Myocyte (in vitro differentiated cells): ENCODE measurements at places on chromosomes 1 and 21. TPM values are rescaled to one million over a fixed set of nuclear protein-coding genes. Genes with fewer than 3 reads are reported as not detected.

Gene RPTN
- total RNA-seq = 1.0 and 1.9 TPM in 2 replicates

Gene CACNA1S
- 57.2 and 58.9 TPM in 2 replicates for total RNA-seq

Gene LCE2A
- not detected in 2 replicates for total RNA-seq

Gene LYPD8
- not detected in 2 replicates for total RNA-seq

Gene DFFA
- 17.2 and 27.1 TPM in 2 replicates for total RNA-seq

Gene MORC3
- 31.5 and 37.0 TPM in 2 replicates for total RNA-seq
